ENCODE measurements at places on chromosomes 3 and 15.
A peak's percentile ranks its signal among the peaks of the same experiment; 100 is the strongest.

DNA sequence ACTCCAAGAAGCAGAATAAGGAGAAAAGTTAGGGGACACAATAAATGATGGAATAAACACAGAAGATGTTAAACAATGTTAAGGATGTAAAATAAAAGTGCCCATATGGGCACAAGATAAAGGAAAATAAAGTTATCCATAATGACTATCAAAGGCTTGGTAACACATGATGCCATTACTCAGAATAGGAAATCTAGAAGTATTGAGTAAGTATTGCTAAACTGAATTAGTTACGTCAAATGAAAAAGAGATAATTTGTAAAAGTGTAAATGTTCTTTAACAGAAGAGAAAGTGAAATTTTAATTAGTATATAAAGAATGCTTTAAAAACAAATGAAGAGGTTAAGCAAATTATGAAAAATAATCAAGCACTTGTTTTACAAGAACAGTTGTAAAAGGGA is 6.7 kb downstream of the COPS2 start:
- no peak for DNase-seq

DNA sequence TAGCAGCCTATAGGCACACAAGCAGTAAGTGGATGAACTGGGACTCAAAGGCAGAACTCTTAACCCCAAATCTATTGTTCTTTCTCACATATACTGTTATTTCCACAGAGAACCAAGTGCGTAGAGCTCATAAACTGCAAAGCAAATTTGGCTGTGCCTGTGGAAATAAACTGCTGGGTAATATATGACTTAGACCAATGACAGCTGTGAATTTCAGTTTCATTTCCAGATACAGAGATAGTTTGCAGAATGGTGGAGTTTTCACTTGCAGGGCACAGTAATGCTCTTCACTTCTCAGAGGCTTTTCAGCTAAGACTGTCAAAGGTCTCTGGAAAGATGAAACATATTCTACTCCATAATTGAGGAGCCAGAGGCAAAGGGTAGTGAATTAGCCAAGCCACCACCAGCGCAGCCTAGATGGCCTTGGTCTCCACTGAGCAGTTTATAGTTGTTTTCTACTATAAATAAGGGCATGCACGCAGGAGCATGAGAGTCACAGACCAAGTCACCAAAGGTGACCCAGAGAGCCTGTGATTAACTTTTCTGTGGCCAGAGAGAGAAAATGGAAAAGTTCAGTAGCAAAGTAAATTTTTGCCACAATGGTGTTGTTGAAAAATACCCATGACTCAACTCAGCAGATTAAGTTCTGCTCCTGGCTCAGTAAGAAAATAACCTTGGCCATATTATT is 180.7 kb upstream of the GRM7 start:
- no peak for DNase-seq

DNA sequence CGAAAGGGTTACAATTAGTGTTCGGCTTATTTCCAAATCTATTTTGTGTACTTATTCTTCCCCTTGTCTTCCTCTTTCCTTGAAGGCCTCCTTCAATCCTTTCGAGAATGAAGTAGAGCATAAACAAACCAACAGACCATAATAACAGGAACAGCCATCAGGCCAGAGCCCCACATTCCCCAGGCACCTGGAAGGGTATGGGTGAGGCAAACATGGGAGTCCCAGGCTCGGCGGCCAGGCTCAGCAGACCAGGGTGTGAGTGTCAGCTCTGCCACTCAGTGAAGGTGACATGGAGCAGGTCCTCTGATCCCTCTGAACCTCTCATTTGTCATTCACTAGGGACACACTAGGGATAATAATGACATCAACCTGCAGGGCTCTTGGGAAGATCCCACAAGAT is 13.8 kb downstream of the ALS2CL start:
- DNase-seq, result no peak

DNA sequence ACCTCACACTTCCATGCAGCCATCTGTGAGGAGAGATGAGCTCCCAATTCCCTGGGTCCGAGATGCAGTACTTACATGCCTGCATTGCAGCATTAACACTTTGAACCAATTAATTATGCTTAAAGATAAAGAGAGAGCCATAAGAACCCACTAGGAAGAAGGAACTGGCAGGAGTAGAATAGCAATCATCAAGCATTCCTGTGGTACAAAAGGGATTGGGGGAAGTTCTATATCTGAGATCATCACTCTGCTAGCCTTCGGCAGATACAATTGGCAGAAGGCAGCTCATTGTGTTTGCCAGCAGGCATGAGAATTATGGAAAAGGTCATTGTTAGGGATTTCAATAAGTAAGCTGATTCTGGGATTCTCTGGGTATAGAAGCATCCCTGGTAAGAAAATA is 891.4 kb downstream of the NTRK3 start:
- DNase-seq, result no peak

DNA sequence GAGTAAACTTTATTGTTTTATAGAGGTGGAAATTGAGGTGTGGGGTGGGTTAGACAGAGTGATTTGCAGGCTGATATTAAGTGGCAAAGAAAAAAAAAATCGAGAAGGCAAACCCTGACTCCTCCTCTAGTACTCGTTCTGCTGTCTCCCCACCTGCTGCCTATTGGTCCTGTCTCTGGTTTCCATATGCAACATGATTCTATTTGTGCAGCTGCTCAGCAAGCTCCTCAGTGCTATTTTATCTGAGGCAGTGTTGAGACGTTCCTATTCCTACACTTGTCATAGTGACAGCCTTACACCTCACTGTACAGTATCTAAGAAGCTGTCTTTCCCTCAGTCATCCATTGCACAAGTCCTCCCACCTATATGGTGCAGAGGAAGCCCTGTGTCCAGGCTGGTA is 45.1 kb downstream of the RSL24D1 start:
- no peak for DNase-seq

- no peak for DNase-seq
Observed at GRCh38 chr3:134211797-134212196, 38.9 kb downstream of the RYK start.

DNA sequence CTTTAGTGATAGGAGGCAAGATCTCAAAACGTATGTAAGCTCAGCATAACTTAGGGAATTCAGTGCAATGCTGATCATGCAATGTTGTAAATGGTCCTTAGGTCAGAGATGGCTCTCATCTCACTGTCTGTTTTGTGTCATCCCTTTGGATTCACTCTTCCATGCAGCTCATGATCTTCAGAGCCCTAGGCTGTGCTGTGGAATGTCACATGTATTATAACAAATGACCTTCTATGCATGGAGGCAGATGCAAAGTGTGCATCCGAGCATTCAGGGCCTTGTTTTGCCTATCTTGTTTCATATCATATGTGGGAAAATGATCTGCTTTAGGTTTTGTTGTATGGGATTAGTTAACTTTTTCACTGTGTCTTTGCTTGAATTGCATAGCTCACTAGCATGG is 40.5 kb upstream of the PDZRN3 start:
- no peak for DNase-seq

DNA sequence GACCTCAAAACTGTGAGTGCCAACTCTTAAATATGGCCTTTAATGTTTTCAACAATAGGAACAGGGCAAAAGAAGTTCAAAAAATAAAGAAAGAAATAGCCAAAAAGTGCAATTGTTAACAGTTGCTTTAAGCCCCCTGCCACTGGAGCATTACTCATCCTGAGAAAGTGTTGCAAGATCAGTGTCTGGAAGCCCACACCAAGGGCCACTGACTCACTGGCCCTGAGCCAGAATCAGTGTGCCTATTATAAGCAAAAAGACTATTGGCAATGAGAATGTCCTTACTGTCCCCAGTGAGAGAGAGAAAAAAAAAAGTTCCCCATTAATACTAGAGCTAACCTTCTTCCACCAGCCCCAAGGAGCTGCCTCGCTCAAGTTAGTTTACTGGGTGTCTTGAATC is 480.1 kb upstream of the ZNF385D start:
- DNase-seq, result no peak

DNA sequence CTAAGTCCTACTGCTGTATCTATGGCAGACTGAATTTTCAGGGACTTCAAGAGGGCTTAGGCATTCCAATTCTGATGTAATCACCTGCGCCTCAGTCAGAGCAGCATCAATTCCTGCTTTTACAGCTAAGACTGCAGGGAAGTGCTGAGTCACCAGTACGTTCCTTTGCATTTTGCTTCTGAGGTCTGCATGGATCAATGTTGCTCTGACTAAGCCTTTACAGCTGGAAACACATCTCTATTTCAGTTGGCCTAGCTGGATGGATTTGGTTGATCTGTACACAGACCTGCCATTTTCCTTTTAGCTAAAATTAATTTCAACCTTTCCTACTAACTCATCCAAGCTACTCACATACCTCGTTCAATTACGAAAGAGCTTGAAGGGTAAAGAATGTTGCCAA is 51.3 kb downstream of the ETV5 start:
- no peak for DNase-seq

DNA sequence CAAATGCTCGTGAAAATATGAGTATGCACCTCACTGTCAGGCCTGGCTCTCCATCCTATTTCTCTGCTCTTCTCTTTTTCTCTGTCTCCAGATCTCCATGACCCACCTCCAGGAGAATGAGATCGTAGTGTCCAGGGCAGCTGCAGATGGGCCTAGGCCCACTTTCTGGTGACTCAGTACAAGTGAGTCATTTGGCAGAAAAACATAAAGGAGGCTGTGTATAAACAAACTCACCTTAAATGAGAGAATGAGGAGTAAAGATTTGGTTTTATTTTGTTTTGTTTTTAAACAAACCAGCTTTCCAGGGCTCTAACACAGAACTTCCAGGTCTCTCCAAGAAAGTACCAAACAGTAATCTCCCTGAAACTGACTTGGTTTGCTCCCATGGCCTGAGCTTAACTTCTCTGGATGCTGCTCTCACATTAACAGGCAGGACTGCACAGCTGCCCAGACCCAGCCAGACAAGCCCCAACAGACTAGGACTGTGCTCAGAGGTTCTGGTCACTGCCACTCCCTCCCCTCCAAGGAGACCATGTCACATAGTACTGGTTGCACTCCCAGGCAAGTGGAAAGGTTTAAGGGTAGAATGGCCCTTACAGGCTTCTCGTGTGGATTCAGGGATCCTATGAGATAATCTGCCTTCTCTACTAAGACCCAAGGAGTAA is 1.5 kb upstream of the HEG1 start:
- no peak for DNase-seq

DNA sequence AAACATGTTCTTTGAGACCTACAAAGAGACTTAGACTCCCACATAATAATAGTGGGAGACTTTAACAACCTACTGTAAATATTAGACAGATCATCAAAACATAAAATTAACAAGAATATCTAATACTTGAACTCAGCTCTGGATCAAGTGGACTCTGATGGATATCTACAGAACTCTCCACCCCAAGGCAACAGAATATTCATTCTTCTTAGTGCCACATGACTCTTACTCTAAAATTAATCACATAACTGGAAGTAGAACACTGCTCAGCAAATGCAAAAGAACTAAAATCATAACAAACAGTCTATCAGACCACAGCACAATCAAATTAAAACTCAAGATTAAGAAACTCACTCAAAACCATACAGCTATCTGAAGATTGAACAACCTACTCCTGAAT is 15.9 kb upstream of the PLSCR2 start:
- no peak for DNase-seq

DNA sequence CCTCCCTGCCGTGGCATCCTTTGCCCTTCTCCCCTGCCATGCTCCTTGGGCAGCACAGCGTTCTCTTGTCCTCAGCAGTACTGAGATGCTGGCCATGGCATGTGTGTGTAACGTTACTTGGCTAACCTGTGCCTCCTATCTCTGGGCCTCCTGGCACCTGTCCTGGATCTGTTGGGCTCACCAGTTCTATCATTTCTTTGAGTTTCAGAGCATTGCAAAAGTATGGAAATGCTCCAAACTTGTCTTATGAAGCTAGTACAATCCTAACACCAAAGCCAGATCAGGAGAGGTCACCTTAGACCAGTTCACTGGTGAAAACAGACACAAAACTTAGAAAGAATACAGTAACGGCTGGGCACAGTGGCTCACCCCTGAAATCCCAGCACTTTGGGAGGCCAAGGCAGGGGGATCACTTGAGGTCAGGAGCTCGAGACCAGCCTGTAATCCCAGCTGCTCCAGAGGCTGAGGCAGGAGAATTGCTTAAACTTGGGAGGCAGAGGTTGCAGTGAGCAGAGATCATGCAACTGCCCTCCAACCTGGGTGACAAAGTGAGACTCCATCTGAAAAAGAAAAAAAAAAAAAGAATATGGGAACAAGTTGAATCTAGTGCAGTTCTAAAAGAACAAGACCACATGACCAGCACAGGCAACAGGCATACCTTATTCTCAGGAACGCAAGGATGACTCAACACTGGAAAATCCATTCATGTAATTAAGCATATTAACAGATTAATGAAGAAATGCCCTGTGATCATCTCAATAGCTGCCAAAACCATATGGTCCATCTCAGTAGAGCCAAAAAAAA is 62.4 kb upstream of the TRPM1 start:
- no peak for DNase-seq

DNA sequence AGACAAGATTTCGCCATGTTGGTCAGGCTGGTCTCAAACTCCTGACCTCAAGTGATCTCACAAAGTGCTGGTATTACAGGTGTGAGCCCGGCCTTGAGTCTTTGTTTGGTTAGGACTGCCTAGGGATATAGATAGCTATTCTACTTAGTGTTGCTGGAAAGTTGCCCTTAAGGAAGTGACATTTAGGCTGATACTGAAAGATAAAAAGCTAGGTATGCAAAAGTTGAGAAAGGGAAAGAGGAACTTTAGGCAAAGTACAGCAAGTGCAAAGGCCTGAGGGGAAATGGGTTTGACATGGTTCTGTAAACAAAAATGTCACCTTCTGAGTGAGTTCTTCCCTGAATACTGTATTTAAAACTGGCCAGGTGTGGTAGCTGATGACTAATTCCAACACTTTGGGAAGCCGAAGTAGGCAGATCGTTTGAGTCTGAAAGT is 111.5 kb downstream of the ZNF609 start:
- DNase-seq, result no peak

- no peak for DNase-seq
Observed at GRCh38 chr15:90306560-90306959, 41.1 kb downstream of the NGRN start.

DNA sequence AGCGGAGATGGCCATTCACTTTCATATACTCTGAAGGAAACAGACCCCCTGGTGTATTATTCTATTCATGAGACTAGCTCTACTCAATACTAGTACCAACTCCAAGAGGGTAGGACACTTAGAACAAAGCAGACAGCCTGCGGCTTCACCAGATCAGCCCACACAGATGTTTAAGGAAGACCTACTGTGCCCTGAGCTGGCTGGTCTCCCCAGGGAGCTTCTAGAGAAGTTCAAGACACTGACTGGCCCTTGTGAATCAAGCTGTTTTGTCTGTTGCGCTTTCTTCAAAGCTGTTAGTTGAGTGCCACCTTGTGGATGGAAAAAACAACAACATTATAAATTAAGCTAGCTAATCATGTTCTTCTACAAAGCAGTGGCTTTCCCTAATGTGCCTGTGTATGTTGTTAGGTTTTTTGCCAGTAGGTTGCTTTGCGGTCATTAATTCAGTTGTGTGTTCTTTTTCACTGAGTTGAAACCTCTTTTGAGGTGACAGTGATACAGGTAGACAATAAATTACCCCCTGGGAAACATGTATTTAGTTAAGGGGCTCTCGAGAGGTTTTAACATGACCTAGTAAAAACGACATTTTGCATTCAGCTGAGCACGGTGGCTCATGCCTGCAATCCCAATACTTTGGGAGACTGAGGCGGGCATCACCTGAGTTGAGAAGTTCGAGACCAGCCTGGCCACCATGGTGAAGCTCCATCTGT is 64.2 kb upstream of the MYZAP start:
- DNase-seq, result peak; percentile 63
